ENCODE measurements at places on chromosomes 2 and 18.
A peak's percentile ranks its signal among the peaks of the same experiment; 100 is the strongest.

- DNase-seq: no peak
Observed at GRCh38 chr2:108922141-108922915, 66.7 kb downstream of the EDAR start.

DNA sequence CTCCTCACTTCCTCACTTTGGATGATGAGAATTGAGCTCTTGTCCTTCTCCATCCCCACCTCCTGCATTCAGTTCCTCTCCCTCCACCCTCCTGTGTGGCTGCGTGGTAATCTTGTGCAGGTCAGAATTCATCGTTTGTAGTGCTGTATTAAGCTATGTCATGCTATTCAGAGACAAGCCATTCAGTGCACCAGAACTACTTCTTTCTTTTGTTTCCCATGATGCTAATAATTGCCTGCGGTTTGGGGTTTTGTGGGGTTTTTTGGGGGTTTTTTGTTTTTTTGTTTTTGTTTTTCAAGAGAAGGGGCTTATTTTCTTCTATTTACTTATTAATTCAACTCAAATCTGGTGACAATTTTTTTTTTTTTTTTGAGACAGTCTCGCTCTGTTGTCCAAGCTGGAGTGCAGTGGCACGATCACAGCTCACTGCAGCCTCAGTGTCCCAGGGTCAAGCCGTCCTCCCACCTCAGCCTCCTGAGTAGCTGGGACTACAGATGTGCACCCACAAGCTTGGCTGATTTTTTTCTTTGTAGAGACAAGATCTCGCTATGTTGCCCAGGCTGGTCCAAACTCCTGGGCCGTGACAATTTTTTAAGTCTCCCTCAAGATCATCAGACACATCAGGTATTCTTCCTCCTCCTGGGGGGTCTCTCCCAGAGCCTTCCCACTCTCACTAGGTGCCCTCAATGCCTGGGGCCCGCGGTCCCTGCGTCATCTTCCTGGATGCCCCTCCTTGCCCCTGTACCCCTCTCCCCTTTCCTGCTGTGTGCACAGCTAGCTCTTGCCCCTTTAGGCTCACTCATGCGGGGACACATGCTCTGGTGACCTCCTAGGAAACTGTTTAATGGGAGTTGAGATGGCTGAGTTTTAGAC is 37.8 kb downstream of the MAL start:
- no peak for DNase-seq

DNA sequence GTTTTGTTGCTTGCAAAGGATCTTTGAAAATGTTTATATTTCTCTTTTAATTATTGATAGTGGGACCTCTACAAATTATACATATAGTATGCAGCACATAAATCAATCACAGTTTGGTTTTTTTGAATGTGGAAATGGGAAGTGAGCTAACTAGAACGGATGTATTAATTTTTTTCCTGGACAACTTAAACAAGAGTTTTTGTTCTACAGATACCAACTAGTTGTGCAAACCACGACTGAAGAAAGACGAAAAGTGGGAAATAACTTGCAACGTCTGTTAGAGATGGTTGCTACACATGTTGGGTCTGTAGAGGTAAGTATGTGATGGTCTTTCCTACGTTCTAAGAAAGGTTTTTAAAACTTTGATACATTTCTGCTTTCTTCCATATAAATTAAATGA is 39.2 kb downstream of the NDC80 start:
- DNase-seq: no peak

- no peak for DNase-seq
Observed at GRCh38 chr2:207311316-207312005, 145.7 kb upstream of the KLF7 start.

GRCh38 chr2:238158018-238158508 is 707 bp upstream of the ERFE start:
- no peak for DNase-seq

GRCh38 chr2:96506907-96507240 is 1.7 kb upstream of the NEURL3 start:
- no peak for DNase-seq

- DNase-seq: no peak
Observed at GRCh38 chr18:71554686-71555085, 989.5 kb downstream of the CBLN2 start.

DNA sequence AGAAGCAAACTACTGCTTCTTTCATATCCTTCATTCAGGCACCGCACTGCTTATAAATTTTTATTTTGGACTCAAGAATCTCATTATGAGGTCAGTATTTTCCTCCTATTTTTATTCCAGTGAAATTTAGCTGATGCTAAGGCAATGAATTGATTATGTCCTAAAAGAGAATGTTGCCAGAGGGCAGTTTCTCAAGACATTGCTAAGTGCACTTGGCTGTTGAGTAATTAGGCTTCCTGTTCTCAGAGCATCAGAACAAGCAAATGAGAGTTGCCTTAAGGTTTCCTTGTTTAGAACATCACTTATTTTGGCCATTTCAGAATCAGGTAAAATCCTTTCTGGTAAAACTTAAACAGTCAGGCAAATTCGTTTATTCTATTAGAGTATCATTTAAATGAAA is 548.6 kb upstream of the ZEB2 start:
- DNase-seq: no peak

DNA sequence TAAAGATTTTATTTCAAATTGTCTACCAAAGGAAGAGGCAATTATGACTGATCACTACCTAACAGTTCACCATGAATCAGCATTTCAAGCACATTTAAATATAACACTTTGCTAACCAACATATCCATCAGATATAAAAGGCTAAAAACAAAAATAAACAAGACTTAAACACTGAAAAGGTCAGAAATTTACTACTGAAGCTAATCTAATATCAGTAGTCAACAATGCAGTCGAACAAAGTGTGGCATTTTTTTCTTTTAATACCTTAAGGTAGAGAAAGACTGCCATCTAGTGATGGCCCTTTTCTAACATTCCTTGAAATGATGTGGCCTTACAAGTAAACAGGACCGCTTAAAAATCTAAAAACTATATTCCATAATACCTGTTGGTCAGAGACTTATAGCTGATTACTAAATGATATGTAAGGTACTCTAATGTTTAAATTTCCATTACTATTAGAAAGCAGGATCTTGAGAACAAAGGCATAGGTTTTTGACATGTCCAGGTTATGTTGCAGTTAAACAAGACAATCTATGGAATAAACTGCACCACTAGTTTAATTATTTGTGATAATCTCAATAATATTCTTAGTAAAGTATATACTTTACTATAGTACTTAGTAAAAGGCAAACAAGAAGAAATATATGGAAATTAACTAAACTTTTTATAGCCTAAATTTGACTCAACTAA is 80.0 kb downstream of the EXOC6B start:
- no peak for DNase-seq

DNA sequence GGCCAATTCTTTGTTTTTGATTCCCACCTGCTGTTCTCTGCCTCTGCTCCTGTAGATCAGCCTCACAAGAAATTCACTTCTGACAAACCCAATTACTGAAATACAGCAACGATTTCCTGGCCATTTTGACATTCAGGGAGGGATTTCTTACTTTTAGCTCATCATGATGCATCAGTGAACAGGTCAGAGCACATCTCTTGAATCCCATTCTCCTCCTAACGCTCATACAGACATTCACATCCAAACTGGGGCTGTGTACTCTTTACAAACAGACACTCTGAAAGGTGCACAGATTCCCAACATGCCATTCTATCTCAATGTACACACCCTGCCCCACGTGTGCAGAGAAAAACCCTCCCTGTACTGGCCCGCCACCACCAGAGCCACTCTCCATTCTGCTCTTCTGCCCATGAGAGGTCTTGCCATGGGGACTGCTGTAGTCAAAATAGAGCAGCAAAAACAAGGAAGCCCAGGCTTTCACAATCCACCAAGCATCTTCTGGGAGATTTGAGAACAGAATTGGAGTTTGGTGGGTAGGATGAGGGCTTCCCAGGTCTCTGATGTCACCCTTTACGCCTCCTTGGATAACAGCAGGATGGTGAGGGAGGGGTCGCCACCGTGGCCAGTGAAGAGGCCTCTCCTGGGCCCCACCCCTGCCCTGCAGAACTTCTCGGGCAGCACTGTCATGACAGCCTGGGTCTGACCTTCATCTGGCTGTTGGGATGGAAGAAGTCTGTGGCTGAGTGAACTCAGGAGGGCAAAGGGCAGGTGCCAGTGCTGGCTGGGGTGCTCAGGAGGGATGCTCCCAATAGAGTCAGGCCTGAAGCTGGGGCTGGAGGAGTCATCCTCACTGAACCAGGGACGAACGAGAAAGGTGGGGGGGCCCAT is 41.9 kb upstream of the ZFP36L2 start:
- DNase-seq: no peak

- no peak for DNase-seq
Observed at GRCh38 chr2:156321243-156321904, 11.1 kb downstream of the NR4A2 start.

DNA sequence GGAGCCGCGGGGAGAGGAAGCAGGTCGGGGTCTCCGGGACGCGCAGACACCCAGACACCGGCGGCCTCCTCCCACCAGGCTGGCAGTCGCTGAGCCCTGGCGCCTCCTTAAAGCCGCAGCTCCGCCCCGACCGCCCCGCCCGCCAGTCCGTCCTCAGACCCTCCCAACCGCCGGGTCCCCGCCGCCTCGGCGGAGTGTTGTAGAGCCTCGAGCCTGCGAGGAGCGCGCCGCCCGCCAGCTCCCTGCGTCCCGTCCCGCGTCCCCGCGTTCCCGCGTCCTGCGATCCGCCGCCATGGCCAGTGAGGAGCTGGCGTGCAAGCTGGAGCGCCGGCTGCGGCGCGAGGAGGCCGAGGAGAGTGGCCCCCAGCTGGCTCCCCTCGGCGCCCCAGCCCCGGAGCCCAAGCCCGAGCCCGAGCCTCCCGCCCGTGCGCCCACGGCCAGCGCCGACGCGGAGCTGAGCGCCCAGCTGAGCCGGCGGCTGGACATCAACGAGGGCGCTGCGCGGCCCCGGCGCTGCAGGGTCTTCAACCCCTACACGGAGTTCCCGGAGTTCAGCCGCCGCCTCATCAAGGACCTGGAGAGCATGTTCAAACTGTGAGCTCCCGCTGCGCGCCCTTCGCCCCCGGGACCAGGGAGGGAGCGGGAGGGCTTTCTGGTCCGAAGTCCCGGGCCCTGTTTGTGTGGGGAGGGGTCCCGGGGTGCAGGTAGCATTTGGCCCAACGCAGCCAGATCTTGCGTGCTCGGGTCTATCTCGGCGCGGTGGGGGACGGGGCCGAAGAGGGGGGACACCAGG is at the start of gene EFHD1:
Gene EFHD1 (plus strand): TSS at position 192 of the 793 bp plus-strand sequence. CDS start 101 bp downstream, at position 293.
- DNase-seq: peak; percentile 60

GRCh38 chr2:118854507-118855345 is 7.3 kb upstream of the EN1 start:
- no peak for DNase-seq

DNA sequence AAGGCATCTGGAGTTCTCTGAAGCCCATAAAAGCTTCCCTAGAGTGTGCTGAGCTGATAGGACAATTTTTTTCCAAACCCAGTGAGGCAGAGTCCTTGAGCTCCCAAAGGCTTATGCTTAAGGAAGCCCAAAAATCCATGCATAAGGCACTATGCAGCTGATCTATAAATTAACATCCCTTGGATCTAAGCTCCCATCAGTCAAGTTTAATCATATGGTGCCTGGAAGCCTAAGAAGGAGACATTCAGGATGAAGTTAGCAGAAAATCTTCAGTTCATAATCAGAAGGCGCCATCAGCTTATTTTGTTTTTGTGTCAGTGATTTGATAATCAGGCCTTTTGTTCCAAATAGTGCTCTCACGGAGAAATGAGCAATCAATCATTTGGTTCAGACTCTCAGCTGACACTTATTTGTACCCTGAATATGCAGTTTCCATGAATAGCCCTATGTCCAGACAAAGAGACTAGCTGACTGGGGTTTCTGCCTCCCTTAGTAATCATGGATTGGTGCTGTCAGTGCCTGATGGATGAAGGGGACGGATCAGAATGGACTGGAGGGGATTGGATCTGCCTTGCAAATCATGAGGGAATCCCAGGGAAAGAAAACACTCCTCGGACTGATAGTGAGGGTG is 464.8 kb upstream of the RGPD4 start:
- no peak for DNase-seq

DNA sequence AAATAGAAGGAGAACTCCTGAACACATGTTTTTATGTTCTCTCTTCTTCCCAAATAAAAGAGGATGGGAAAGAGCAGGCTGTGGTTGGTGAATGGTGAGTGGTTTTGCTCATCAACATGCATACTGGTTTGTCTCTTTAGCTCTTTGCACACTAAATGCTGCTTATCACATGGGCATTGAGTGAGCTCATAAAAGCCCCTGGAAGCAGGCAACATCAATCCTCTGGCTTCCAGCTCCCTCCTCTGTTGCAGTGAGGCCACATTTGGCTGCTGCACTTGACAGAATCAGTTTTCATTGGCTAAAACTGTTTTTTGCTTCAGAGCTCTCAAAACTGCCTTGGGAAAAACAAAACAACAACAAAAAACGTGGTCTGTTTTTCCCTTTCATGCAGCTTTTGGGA is 1308.2 kb upstream of the NRXN1 start:
- DNase-seq: peak; percentile 2

DNA sequence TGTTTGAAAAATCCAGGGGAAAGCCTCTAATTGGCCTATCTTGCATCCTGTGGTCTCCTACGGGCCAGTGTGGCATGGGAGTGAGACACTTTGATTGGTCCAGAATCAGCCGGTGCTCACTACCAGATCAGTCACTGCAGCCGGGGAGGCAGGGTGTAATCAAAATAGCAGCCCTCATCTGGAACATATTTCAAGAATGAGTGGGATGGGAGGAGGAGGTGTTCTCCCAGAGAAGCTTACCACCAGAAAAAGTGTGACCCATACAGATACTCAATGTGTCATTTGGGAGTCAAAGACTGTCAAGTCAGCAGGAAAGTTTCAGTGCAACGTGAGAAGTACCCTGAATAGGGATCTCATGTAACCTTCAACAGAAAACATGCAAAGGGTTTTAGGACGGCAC is 393.9 kb upstream of the SLC14A2 start:
- no peak for DNase-seq

DNA sequence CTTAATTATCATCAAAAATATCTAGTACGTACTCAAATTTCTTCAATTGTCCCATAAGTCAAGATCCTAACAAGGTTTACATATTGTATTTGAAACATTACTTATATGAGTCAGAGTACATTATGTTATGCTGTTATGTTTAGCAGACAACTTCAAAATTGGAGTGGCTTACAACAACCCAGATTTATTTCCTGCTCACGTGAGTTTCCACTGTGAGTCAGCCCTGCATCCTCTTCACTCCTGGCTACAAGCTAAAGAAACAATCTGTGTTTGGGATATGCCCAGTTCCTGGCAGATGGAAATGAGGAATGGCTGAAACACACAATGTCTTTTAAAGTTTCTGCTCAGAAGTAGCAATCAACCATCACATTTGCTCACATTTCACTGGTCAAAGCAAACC is 31.5 kb upstream of the TANC1 start:
- no peak for DNase-seq

DNA sequence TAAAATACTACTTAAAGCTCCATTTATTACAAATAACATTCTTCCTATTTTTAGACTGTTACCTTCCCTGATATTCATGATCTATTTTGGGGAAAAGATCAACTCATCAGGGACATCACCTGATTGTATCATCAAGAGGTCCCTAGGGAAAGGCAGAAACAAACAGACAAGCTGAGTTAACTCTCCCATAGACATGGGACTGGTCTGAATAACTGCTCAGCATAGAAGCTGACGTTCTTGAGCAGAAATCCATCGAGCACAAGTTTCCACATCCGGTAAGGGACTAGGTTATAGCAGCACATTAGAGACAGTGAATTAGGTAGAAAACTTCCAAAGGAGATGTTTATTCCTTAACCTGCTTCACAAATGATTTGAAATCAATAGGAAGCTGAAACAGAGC is 1100.4 kb upstream of the SLC39A10 start:
- no peak for DNase-seq
